ENCODE measurements at places on chromosomes 11 and 22. TPM values are rescaled to one million over a fixed set of nuclear protein-coding genes. Genes with fewer than 3 reads are reported as not detected.

The FOLR1 gene
- 523 TPM for total RNA-seq

The OR10A2 gene
- total RNA-seq, result not detected

GRCh38 chr11:22130462-22131053, 62.3 kb upstream of the ANO5 start:
- no peak for DNase-seq

- DNase-seq, result peak; percentile 66
Measured at GRCh38 chr11:114308689-114309089, 12.5 kb downstream of the NNMT start.

DNA sequence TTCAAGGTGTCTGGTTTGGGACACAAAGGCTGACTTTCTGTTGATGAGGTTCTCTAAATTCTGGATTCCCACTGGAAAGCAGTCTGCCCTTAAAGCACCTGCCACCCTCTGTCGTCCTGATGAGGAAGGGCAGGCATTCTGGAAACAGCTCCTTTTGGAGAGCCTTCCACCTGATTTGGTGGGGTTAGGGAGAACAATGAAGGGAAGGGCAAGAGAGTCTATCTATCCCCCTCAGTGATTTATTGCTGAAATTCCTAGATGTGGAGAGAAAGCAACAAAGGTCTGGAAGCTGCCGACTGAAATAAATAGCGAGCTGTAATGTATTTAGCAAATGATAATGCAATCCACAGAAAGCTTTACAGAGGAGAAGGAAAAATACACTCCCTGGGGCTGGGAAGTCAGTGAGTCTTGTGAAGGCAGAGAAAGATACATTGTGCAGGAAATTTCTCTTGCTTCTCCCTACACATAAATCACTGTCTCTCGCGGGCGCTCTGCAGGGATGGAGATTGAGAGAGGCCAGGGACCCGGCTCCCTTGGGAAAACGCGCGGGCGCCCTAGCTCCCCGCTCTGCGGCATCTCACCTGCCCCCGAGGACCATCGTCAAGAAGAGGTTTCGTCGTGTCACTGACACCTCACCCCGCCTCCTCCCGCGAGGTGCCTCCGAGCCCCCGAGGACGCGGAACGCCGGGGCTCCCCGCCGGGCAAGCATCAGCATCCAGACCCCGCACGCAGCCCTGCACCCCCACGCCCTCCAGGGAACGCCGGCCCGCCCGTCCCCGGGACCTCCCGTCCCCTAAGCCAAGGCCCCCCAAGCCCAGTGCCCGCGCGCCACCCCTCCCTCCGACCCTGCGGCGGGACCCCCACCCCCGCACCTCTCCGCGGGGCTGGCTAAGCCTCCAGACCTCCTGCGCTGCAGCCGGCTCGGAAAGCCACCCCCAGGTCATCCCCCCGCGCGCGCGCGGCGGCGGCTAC, 673 bp downstream of the CDON start:
- DNase-seq, result peak; percentile 51

GRCh38 chr11:90747057-90747456, 524.2 kb upstream of the CHORDC1 start:
- no peak for DNase-seq

The HRAS gene
- 85.0 TPM for total RNA-seq

The NAV2 gene
- 61.4 TPM for total RNA-seq

DNA sequence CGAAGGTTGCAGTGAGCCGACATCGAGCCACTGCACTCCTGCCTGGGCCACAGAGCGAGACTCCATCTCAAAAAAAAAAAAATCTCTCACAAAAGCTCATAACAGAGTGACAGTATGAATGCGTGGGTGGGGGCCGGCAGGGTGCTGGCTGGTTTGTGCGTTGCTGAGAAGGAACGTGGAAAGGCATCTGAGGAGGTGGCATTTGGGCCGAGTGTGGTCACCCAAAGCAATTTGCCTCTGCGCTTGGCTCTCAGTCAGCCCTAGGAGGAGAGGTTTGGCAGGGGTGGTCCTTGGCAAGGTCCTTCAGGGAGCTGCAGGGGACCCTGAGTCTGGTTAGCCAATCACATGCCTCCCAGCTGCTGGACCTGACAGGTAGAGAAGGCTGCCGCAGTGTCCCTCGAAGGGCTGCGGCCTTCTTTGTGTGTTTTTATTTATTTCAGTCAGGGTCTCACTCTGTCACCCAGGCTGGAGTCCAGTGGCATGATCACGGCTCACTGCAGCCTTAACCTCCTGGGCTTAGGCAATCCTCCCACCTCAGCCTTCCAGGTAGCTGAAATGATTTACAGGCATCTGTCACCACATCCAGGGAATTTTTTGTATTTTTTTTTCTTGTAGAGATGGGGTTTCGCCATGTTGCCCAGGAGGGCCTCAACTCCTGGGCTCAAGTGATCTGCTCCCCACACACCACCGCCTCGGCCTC, 23.5 kb upstream of the OSBPL5 start:
- DNase-seq, result peak; percentile 22

The JAML gene
- 105 TPM for total RNA-seq

DNA sequence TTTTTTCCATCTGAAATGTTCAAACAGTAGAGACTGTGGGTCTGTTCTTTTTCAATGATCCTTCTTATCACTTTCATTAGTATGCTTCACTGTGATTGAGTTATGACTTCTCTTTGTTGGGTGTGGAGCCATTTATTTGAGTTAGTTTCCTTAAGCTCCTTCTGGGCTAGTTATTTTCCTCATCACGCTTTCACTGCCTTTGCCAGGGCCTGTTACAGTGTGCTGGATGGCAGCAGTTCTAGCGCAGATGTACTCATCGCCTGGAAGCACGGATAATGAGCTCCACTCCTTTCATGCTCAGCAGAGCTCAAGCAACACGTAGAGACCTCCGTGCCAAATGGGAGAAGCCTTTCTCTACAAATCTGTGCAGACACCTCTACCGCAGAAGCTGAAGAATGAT, 7.0 kb upstream of the ARHGAP42 start:
- DNase-seq, result no peak

GRCh38 chr22:46058091-46058420, 81.1 kb upstream of the WNT7B start:
- peak; percentile 86 for DNase-seq

The PACS1 gene
- total RNA-seq, result 39.8 TPM

DNA sequence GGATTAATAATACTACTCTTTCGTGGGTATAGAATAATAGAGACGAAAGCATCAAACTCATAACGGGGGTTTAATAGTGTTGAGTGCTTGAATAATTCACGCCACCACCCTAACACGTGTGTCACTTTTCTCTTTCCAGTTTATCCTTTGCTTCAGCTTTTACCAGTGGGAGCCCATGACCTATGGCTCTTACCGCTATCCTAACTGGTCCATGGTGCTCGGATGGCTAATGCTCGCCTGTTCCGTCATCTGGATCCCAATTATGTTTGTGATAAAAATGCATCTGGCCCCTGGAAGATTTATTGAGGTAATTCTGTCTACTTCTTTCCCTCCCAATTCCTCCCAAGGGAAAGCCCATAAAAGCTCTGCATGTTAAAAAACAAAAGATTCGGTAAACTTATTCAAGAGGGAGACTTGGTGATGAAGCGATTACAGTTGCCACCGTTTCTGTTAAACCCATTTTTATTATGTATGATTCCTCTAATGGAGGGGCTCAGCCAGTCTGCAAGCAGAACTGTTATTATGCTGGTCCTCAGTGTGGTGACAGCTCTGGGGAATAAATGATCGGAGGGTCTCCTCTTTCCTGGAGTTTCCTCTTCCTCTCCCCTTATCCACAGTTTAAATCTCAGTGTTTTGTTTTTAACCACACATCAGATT, 17.1 kb upstream of the NELL1 start:
- no peak for DNase-seq

DNA sequence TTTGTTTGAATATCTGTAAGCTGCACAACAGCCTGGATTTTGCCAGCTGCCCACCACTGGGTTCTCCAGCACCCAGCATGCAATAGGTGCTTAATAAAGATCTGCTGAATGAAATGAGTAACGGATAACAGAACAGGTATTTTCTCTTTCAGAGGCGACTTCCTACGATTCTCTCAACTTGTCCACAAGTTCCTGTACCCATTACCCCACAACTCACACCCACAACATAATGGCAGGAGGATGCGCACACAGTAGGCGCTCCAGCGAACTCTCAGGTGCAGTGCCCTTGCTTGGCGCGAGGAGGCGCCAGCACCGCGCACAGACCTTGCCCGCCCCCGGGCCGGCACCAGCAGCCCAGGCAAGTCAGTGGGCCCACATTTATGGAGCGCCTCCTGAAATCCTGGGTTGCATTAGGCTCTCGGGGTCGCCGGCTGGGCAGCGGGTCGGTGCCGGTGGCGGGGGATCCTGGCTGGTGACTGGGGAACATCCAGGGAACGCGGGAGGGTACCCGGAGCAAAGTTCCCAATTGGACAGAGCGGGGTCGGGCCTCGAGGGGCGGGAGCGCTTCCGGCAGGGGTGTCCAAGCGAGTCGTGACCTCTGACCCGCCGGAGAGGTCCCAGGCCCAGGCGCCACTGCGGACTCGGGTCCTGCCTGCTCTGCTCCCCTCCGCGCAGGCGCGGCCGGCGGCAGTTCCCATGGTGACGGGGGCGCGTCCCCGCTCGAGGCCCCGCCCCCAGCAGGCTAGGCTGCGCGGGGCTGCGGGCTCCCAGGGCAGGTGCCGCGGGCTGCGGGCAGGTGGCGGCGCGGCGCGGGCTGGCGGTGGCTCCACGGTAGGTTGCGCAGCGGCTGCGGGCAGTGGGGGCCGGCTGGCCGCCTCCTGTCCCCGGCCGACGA, at the start of gene KIAA1671:
Gene KIAA1671, plus strand, starts transcription at position 775 of the 895 bp plus-strand sequence. CDS start 75,284 bp downstream, outside the sequence.
- peak; percentile 88 for DNase-seq

The ADM gene
- total RNA-seq, result 54.3 TPM

DNA sequence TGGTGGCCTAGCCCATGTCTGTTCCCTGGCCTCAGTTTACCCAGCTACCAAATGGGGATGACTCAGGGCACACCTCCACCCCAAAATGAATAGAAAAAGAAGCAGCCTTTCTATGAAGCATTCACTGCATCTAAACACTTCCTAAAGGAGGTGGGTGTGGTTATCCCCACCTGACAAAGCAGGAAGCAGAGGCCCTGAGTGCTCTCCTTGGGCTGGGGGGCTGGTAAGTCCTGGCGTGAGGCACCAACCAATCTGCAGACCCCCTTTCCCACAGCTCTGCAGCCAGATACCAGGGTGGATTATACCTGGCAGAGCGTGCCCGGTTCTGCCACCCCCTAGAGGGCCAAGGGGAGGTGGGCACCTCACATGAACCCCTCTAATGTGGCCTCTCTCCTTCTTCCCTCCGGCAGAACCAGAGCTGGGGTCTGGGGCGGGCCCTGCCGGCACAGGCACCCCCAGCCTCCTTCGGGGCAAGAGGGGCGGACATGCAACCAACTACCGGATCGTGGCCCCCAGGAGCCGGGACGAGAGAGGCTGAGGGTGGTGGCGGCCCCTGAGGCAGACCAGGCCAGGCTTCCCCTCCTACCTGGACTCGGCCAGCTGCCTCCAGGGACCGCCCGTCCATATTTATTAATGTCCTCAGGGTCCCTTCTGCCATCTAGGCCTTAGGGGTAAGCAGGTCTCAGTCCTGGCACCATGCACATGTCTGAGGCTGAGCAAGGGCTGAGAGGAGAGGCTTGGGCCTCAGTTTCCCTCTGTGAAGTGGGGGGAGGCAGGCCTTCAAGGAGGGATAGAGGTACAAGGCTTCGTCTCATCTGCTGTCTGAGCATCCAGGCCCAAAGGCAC, 9.2 kb downstream of the RHBDD3 start:
- no peak for DNase-seq

The MUC6 gene
- total RNA-seq, result not detected

The PLEKHB1 gene
- total RNA-seq, result 63.5 TPM

- peak; percentile 93 for DNase-seq
Measured at GRCh38 chr11:66467034-66467659, 442 bp downstream of the PELI3 start.

The GLB1L2 gene
- 9.4 TPM for total RNA-seq

- peak; percentile 44 for DNase-seq
Measured at GRCh38 chr11:126607776-126608541, 252.5 kb downstream of the ST3GAL4 start.

DNA sequence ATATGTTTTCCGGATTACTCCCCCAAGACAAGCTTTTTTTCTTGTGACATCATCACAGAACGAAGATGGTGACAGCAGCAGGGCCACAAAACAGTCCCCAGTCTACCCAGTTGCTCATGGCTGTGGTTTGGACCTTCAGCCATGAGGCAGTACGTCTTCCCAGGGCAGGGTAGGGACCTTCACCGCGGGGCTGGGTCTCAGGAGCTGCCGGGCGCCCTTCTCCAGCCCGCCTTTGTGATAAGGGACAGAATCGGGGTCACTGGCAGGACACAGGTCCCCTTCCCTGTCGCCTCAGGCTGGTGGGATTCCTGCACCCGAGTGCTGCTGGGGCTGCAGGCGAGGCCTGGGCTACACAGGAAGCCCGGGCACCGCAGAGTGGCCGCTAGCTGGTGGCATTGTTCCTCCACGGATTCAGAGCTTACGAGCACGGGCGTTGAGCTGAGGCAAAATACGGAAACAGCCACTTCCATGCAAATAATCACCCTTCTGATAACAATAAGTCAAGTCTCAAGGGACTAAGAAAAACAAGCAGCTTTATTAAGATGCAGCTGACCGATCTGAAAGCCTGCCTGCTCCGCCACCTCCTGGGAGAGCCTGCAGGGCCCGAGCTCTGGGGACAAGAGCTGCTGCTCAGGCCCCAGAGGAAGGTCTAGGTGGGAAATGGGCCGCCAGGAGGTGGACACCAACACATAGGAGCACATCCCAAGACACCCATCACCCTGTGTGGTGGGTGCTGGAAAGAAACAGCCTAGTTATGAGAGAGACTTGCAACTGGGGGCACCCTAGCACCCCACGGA, 12.3 kb downstream of the TBX1 start:
- no peak for DNase-seq

GRCh38 chr22:25139062-25139461, 60.6 kb upstream of the CRYBB3 start:
- no peak for DNase-seq

DNA sequence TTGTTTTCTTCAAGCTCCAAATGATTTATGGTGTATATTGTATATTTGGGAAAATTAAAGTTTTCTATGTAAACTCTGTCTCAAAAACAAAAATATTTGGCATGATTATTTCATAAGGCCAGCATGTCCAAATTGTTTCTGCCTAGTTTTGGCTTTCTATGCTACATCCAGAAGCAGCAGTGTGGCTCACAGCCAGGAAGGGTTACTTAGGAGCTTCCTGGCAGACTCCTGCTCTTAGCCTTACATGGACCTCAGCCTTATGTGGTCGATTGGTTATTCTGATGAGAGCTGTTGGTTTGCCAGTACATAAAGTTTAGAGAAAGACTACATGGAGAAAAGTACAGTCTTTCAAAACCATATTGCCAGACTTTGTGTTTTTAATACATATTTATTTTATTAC, 297.7 kb upstream of the FAT3 start:
- DNase-seq, result no peak

The RAG2 gene
- total RNA-seq, result not detected
